NCI-H748 treated with DMSO at 0.1 percent for 48 hours (cell line): ENCODE measurements at places on chromosomes 6 and 20.
A peak's percentile ranks its signal among the peaks of the same experiment; 100 is the strongest.

GRCh38 chr6:1479601-1480221, 90.3 kb downstream of the FOXF2 start:
- DNase-seq: no peak

- DNase-seq: no peak
Measured at GRCh38 chr6:127963495-127963894, 62.6 kb upstream of the THEMIS start.

DNA sequence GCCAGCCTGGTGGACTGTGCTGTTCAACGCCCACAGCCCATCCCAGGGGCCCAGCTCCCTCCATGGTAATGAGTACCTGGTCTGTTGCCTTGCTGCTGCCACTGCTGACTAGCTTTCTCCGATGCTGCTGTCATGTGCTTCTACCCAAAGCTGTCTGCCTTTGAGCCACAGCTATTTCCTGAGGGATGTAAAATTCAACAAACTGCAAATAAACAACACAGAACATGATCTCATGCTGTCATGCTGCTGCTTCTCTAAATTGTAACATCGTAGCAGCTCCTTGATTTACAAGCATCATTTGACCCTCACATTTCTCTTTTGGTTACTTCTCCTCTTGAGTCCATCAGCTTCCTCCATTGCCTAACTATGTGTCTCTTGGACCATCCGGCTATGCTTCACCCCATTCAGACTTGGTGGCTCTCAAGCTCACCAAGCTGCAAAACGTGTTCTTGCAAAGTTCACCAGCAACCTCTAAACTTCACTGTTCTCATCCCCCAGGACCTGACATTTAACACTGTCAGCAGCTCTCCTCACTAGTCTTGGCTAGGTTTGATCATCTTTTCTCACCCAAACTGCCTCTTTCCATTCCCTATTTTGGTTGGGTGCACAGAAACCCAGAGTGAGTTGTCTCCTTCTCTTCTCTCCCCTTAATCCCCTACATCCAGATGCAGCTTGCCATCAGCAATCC, 54.6 kb downstream of the FYN start:
- no peak for DNase-seq

GRCh38 chr6:1317302-1317815, 5.5 kb downstream of the FOXQ1 start:
- no peak for DNase-seq

DNA sequence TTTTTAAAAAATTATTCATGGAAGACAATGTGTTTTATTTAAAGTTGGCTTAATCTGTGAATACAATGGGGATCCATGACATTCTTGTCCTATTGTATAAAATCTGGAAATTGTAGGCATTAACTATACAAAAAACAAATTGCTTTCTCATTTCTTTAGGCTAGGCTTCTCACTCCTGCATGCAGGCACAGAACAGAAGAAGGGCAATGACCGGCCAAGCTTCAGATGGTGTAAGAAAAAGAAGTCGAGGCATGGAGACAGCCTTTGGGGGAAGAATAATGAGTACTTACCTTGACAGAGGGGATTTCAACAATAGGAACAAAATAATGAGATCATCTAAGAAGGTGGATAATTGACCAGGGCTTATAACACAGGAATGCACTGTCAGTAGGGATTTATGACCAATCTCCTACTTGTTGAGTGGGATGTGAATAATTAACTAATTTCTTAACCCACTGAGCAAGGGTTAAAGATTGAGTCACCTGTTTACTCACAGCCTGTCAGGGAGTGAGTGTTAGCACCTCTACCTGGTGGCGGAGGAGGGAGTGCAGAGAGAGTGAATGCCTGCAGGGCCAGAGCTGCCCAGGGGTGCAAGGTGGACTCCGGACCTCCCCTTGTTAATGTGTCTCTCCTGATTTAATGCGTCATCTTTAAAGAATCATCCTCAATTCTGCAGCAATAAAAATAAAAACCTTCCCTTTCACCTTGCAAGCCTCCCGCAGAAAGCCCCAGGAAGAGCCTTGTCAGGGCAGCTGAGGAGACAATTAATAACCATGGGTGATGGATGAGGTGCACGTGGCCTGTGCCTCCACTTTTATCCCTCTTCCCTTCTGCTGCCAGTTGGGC, 3.9 kb downstream of the SLC22A2 start:
- DNase-seq: no peak

- no peak for DNase-seq
Measured at GRCh38 chr6:74749211-74750147, 456.4 kb downstream of the COL12A1 start.

- DNase-seq: no peak
Measured at GRCh38 chr20:56400001-56400640, 7.7 kb downstream of the CSTF1 start.

DNA sequence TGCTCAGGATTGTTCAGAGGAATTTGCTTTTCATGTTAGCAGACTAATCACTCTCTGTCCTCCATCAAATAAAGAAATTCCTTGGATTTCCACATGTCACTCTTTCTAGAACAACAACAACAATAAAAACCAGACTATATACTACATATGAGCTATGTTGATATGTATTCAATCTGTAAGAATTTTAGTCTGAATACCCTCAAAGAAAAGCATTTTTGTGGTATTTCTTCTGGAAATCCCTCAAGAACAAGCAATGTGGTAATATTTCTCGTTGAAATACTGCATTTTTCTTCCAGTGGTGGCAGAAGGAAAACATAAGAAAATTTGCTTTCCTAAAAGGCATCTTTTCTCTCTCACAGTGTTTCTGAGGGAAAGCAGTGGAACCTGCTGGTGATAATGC, 312.6 kb upstream of the RSPO3 start:
- DNase-seq: no peak

GRCh38 chr20:20024942-20025341, 7.8 kb downstream of the NAA20 start:
- no peak for DNase-seq

- DNase-seq: no peak
Measured at GRCh38 chr6:78629154-78629721, 238.1 kb upstream of the IRAK1BP1 start.

DNA sequence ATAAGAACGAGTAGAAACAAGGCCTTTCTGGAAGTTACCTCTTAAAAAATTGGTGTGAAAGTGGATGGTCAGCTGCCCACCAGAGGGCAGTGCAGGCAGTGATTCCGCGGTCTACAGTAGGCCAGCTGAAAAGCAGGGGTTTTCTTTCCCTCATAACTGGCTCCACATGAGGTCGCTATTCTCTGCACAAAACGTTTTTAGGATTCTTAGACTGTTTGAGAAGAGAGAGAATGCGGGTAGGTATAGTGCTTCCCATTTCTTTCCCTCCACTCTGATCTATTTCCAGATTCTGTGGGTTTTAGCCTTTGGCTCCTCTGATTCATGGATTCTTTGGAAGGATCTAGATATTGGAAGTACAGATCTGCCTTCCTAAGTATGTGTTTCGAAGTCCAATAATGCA, 14.2 kb downstream of the FIG4 start:
- DNase-seq: peak; percentile 95

- no peak for DNase-seq
Measured at GRCh38 chr20:58889798-58890517, 37.4 kb downstream of the GNAS start.

- no peak for DNase-seq
Measured at GRCh38 chr20:61941721-61942405, 123.8 kb downstream of the TAF4 start.

- DNase-seq: no peak
Measured at GRCh38 chr6:49787176-49787575, at the start of gene PGK2. Gene PGK2 (minus strand): TSS chr6:49787285. CDS start chr6:49787187, 98 bp downstream.

DNA sequence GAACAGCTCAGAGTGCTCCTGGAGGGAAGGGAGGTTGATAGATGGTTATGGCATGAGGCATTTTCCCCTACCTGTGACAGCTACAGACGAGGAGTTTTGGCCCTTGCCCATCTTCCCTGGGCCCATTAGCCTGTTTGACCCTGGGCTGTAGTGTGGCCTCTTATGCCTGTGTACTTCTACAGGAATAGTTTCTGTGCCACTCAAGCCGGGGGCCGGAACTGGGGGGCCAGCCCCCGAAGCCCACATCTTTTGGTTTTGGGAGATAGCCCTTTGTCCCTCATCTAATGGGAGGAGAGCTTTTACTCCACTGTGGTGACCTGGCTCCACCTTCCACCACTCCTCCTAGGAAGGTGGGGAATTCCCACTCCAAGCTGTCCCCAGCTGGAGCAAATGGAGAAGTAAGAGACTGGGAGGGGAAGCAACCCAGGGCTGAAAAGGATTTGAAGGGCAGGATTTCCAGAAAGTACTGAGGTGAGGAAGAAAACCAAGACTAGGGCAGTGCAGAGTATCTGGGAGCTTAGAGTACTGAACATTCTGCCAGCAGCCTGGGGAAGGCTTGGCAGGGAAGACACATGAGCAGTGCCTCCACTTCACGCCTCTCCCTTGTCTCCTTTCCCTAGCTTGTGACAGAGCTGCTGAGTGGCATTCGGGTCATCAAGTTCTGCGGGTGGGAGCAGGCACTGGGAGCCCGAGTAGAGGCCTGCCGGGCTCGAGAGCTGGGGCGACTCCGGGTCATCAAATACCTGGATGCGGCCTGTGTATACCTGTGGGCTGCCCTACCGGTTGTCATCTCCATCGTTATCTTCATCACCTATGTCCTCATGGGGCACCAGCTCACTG, 6.9 kb downstream of the ABCC10 start:
- DNase-seq: no peak

GRCh38 chr6:74973591-74973990, 232.3 kb downstream of the COL12A1 start:
- DNase-seq: no peak

DNA sequence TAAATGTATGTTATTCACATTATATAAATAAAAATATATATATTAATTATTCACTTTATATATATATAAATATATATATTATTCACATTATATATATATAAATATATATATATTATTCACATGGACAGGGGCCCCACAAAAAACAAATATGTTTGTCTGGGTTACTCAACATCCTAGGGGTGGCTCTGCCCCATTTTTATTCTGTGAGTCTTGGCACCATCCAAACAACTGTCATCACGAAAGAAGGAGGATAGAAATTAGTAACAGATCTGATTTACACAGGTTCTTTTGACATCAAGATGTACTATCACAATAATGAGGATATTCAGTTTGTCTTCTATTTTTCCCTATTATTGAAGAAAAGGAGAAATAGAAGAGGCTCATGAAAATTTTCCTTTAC, 187.3 kb downstream of the GPX5 start:
- DNase-seq: no peak

DNA sequence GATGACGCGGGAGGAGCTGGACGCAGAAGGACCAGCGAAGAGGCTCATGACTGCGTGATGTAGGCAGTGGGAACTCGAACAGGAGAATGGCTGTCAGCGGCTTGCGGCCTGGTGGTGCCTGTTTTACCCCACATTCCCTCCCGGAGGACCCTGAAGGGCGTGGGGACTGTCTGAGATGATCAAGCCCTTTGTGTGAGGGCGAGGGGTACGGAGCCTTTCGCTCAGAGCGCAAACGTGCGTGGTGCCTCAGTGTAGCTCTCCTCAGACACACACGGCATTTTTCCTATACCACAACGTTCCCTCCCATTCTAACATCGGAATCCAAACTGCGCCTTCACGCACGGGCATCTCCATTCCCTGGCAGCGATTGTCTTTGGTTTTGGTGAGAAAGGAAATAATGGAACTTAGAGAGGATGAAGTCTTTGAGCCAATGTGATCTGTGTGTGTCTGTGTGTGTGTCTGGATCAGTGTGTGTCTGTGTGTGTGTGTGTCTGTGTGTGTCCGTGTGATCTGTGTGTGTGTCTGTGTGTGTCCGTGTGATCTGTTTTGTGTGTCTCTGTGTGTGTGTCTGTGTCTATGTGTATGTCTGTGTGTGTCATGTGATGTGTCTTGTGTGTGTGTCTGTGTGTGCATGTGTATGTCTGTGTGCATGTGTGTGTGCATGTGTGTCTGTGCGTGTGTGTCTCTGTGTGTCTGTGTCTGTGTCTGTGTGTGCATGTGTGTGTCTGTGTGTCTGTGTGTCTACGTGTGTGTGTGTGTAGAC, 5.3 kb downstream of the PTK6 start:
- DNase-seq: no peak

DNA sequence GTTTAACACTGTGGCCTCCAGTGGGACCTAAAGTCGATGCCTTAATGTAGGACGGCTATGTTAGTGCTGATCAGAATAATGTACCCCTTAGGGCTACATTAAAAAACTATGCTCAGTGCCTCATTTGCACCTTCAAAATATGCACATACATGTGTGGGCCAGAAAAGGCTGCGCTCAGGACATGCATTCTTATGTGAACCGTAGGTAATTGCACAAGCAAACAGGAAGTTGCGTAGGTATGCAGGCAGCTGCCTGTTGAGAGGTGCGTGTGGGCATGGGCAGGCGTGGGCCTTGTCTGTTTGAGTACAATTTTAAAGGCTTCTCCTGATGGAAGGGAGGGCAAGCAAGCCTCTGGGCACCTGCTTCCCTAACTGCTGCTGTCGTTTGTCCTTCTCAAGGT, 116.2 kb upstream of the JAG1 start:
- DNase-seq: peak; percentile 29

DNA sequence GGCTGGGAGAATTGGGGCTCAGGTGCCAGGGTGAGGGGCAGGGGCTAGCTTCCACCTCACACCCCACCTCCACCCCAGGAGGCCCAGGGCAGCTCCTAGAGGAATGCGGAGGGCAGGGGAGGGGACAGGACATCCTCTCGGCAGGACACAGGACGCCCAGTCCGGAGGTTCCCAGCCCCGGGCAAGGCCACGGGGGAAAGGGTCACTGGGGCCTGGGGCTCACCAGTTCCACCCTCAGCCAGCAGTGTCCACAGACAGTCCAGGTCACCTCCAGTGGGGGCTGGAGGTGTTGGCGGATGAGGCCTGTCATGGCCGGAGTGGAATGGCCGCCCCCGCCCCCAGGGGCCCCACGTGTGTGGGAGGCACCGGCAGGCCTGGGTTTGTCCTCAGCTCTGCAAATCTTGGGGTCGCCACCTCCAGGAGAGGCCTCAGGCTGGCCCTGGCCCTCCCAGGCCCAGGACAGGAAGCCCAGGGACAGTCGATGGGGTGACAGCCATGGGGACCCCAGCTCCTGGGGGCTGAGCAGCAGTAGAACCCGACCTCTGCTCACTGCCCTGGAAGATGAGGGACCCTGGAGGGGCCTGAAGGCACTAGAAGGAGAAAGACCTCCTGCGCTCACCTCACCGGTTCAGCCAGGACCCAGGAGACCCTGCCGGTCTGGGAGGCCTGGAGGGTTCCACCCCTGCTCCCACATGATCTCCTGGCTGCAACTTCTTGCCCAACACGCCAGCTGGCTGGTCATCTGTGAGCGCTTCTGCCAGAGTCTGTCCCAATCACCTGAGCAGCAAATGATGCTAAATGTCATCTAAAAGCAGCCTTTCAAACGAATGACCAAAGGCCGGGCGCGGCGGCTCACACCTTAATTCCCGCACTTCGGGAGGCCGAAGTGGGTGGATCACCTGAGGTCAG, 13.0 kb upstream of the ABHD16B start:
- DNase-seq: no peak
